ENCODE measurements at places on chromosomes 13 and 19. TPM values are rescaled to one million over a fixed set of nuclear protein-coding genes. Genes with fewer than 3 reads are reported as not detected.

The PALM gene
- 1.8 TPM for total RNA-seq

The DNAJC15 gene
- 14.8 TPM for total RNA-seq

The TSSK6 gene
- 2.0 TPM for total RNA-seq

The SPTBN4 gene
- 0.48 TPM for total RNA-seq

The COL4A1 gene
- 12.3 TPM for total RNA-seq

DNA sequence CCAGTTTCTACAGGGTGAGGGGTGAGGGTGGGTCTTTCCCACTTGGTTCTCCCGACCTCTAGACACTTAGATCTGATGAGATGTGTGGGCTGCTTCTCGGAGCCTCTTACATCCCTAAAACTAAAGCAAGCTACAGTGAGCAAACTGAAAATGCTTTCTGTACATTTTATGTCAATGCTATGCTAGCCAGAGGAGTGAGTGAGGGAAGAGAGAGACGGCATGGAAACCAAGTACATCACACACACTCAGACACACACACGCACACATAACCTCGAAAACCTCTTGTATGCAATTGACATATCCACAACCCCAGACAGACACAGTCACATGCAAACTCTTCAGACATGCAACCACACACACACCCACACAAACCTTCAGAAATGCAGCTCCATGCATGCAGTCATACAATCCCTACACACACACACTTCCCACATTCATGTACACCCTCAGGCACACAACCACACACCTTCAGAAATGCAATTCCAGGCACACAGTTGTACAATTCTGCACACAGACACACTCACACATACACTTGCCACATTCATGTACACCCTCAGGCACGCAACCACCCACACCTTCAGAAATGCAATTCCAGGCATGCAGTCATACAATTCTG is 1.4 kb downstream of the SLC1A6 start:
- no peaks in the 10 kb centered on the region for H3K4me1 ChIP-seq
- DNase-seq = no peak
- H3K27ac ChIP-seq = no peak overlapping the region
- H3K36me3 ChIP-seq = no peaks in the 10 kb centered on the region
- H3K4me3 ChIP-seq = peak overlapping the region; percentile 50

GRCh38 chr13:25783601-25784024 is 268.2 kb downstream of the SHISA2 start:
- H3K4me1 ChIP-seq = no peaks in the 10 kb centered on the region
- DNase-seq = no peak
- H3K27ac ChIP-seq = no peak overlapping the region
- H3K27me3 ChIP-seq = peaks cover 69% of the 10 kb centered on the region
- H3K4me3 ChIP-seq = no peak overlapping the region

- H3K27me3 ChIP-seq = peaks cover 5% of the 10 kb centered on the region
- no peak overlapping the region for H3K4me3 ChIP-seq
- peaks cover 47% of the 10 kb centered on the region for H3K4me1 ChIP-seq
Observed at GRCh38 chr19:55352040-55352439, 2.5 kb downstream of the COX6B2 start.

- H3K4me1 ChIP-seq = peaks cover 43% of the 10 kb centered on the region
- no peaks in the 10 kb centered on the region for H3K36me3 ChIP-seq
- H3K4me3 ChIP-seq = peak overlapping the region; percentile 86
- no peaks in the 10 kb centered on the region for H3K27me3 ChIP-seq
- DNase-seq = peak; percentile 15
- no peak overlapping the region for H3K27ac ChIP-seq
Observed at GRCh38 chr13:113489171-113489548, 1.4 kb downstream of the DCUN1D2 start.

- H3K27ac ChIP-seq = no peak overlapping the region
- no peak for DNase-seq
- no peaks in the 10 kb centered on the region for H3K4me1 ChIP-seq
- H3K4me3 ChIP-seq = no peak overlapping the region
- H3K36me3 ChIP-seq = no peaks in the 10 kb centered on the region
Observed at GRCh38 chr13:53100394-53101063, 71.9 kb downstream of the OLFM4 start.

DNA sequence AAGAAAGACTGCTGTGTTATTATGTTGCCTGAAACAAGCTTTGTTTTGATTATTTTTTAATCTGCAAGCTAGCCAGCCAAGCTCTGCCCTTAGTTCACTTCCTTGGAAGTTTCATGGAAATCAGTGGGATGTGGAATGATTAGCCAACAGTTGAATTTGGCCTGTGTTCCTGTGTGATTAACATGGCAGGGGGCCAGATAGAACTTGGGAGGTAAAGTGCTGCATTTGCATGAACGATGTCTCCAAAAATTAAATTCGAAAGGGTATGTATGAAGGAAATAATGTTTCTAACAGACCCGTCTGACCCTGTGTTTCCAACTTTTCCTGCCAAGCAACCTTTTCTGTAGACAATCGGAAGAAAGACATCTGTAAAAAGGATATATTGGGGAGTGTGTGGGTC is 32.2 kb downstream of the UFM1 start:
- H3K4me3 ChIP-seq = no peak overlapping the region
- H3K27me3 ChIP-seq = no peaks in the 10 kb centered on the region

GRCh38 chr19:34999498-35000337 is at the start of gene GRAMD1A:
TSS of gene GRAMD1A (plus strand) at chr19:35000323. CDS start at chr19:35000479, 156 bp downstream.
- H3K4me1 ChIP-seq = peaks cover 32% of the 10 kb centered on the region
- no peaks in the 10 kb centered on the region for H3K36me3 ChIP-seq
- H3K27ac ChIP-seq = peak within 1 kb of the TSS; percentile 65
- peak; percentile 61 for DNase-seq
- H3K27me3 ChIP-seq = no peaks in the 10 kb centered on the region

Data from PC-9 (cell line).